ENCODE measurements at places on chromosomes 3 and 15.

GRCh38 chr3:133905376-133905775 is 9.7 kb upstream of the RAB6B start:
- DNase-seq = no peak

GRCh38 chr3:86793786-86794185 is 197.2 kb downstream of the VGLL3 start:
- DNase-seq = no peak

GRCh38 chr15:37133602-37134001 is 33.3 kb upstream of the MEIS2 start:
- no peak for DNase-seq

DNA sequence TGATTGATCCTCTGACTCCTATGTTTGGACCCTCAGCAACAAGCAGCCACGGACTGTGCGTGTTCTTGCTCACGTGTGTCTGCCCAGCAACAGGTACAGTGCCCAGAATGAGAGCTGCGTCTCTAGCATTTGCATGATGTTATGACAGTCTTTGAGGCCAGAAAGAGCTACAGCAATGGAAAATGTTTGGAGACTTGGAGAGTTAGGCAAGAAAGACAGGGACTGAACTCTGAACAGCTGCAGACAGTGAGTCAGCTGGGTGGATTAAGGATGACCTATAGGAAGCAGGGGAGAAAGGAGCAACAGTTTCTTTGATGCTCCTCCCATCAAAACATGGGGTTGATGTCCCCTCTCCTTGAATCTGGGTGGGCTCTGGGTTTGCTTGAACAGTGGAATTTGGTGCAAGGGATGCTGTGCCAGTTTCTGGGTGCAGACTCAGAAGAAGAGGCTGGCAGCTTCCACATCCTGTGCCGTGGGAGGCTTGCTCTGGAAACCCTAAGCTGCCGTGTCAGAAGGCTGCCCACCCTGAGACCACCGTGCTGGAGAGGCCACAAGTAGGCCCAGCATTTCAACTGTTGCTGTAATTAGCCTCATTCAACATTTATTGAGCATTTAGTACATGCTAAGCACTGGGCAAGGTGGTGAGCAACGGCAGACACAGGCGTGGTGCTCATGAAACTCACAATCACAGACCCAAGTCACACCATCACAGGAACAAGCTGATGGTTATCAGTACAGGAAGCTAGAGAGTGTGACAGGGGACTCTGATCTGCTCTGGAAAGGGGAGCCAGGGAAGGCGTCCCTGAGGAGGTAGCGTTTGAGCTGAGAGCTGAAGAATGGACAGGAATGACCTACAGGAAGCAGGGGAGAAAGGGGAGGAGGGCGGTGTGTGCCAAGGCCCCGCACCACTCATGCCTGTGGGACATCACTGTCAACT is 21.7 kb downstream of the CCR9 start:
- no peak for DNase-seq

GRCh38 chr15:77584201-77584600 is 48.5 kb downstream of the LINGO1 start:
- DNase-seq = no peak

All from NCI-H1105 (cell line).